ENCODE measurements at places on chromosomes 13 and 19.

GRCh38 chr13:101985321-101985720 lies 416.5 kb downstream of the FGF14 start:
- DNase-seq = no peak

DNA sequence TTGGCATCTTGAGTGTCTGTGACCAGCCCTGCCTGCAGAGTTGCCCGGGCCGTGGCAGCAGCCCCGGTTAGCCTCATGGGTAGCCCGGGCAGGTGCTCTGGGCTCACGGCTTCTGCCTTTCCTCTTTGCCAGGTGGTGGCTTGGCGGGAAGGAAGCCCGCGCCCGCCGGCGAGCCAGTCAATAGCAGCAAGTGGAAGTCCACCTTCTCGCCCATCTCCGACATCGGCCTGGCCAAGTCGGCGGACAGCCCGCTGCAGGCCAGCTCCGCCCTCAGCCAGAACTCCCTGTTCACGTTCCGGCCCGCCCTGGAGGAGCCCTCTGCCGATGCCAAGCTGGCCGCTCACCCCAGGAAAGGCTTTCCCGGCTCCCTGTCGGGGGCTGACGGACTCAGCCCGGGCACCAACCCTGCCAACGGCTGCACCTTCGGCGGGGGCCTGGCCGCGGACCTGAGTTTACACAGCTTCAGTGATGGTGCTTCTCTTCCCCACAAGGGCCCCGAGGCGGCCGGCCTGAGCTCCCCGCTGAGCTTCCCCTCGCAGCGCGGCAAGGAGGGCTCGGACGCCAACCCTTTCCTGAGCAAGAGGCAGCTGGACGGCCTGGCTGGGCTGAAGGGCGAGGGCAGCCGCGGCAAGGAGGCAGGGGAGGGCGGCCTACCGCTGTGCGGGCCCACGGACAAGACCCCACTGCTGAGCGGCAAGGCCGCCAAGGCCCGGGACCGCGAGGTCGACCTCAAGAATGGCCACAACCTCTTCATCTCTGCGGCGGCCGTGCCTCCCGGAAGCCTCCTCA lies 9.9 kb downstream of the PLEKHJ1 start:
- DNase-seq = no peak

DNA sequence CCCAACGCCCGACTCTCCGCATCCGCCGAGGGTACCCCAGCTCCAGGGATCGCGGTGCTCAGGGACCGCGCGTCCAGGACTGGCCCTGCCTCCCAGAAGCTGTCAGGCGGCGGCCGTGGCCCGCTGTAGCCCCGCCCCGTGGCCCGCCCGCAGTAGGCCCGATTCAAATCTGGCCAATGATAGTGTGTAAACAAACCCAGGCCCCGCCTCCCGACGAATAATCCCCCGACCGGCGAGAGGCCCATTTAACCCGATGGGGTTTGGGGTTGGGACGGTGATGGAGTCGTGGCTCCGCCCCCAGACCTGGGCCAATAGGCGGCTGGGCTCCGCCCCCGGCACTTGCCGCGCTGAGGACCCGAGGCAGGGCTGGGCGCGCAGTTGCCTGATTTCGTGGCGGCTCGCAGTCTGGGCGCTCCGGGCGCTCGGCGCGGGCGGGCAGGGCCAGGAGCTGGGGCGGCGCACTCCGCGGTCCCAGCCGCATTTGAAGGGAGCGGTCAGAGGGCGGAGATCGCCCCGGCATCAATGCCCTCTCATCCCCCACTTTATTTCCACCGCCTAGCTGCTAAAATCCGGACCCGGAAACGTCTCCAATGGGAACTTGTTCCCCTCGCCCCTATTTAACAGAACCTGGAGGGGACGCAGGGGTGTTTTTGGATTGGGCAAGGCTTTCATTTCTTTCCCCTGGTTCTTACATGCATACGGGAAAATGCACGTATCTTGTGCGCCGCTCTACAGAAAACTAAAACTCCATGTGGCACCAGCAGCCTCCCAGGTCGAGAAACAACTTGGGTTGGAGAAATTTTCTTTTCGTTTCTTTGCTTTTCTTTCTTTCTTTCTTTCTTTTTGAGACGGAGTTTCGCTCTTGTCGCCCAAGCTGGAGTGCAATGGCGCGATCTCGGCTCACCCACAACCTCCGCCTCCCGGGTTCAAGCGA lies 8.4 kb upstream of the BICRA start:
- peak; percentile 99 for DNase-seq

GRCh38 chr19:16561382-16561781 lies 10.8 kb downstream of the SLC35E1 start:
- DNase-seq = peak; percentile 20
